Left forelimb (tissue), 1 donor: ENCODE measurements at places on chromosomes 2 and 18.

- no peak for DNase-seq
Measured at GRCh38 chr2:187775196-187775595, 221.0 kb upstream of the TFPI start.

GRCh38 chr2:167595839-167596471, 651.4 kb downstream of the STK39 start:
- no peak for DNase-seq

GRCh38 chr18:13211534-13211933, 7.0 kb upstream of the LDLRAD4 start:
- DNase-seq, result no peak

GRCh38 chr2:64394153-64394552, 59.8 kb upstream of the LGALSL start:
- DNase-seq, result no peak

DNA sequence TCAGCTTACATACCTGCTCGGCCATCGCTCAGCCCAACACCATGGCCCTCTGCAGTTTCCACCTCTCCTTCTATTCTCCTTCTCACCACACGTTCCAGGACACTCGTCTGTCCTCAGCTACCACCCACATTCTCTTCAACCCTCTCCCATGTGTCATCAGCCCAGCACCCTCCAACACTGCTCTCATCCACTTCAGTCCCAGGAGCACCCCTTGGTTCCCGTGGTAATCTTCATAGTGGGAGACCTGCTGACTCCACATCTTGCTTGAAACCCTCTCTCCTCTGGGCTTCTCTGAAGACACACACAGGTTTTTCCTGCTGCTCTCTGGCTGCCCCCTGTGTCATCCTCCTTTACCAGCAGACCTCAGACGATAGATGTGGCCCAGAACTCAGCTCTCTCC, 228.7 kb downstream of the GBX2 start:
- DNase-seq, result no peak

DNA sequence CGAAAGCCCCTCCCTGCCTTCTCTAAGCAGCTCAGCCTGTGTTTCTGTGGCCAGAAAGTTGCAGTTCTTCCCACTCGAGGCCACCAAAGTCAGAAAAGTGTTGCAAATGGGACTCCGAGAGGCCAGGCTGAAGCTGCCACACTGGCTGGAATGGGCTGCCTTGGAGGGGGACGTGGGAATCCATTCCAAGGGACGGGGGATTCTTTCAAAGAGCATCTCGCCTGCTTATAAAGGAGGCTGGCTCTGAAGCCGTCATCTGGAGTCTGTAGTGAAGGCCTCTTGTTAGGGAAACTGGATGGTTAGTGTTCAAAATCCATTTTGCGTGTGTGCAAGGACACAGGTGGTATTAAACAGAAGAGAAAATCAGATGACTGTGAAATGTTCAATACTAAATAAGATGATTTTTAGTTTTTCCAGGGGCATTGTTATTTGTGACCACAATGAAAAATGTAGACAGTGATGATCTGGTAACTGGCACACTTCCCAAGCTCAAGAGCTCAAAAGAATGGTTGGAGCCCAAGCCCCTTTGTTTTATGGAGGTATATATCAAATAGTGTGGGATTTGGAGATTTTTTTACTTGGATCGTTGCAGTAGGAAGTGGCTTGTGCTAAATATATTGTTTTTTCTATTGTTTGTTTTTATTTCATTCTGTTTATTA, 782 bp downstream of the FAM228B start:
- no peak for DNase-seq

- DNase-seq, result no peak
Measured at GRCh38 chr2:53235836-53236582, 531.6 kb upstream of the CHAC2 start.

- no peak for DNase-seq
Measured at GRCh38 chr2:203744091-203744490, 37.7 kb downstream of the CD28 start.

DNA sequence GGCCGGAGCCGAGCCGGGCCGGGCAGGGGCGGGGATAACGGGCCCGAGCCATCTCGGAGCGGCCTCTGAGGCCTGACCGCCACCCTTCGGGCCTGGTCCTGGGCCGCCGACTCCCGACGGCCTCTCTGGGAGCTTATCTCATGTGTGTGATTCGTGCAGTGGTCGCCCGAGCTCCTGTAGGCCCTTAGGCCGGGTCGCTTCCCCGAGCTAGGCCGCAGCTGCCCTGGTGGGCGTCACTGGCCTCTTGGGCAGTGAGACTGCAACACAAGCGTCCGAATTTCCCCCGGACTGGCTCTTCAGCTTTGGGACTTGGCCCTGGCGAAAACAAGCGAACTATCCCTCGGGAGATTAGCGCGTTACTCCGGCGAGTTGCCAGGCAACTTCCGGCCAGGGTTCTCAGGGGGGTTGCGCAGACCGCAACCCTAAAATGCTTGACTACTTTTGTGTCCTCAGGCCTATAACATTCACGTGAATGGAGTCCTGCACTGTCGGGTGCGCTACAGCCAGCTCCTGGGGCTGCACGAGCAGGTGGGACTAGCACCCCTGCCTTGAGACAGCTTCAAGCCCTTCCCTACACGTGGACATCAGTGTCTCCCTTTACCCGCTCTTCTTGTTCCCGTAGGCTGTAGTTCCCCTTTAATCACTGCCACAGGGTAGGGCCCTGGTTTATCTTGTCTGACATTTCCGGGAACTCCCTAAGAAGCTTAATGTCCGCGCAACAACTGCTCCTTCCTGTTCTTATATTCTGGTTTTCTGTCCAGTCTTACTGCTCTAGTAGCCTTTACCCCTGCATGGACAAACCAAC, 602 bp downstream of the SNX17 start:
- DNase-seq, result no peak

- DNase-seq, result peak; percentile 87
Measured at GRCh38 chr2:232633413-232634205, at the start of gene EFHD1. EFHD1 (plus strand) TSS chr2:232633604; CDS start chr2:232633705, 101 bp downstream.

DNA sequence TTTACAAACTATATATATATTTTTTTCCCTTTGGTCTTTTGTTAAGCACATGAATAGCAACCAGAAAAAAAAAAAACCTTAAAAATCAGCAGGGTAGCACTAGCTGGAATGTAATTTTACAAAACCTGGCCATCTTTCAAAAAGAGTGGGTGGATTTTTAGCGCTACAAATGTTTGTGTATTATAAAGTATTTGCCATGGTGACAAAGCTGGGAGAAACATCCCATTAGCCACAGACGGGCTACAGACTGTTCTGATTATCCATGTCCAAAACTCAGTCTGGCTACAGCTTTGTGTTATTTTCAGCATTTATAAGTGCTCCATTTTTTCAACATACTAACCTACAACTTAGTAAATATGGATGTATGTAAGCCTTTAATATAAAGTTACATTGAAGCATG, 249.5 kb upstream of the TANK start:
- no peak for DNase-seq

- peak; percentile 38 for DNase-seq
Measured at GRCh38 chr2:100274076-100274475, 48.2 kb downstream of the LONRF2 start.

GRCh38 chr2:68031542-68032160, 31.2 kb downstream of the C1D start:
- DNase-seq, result no peak

DNA sequence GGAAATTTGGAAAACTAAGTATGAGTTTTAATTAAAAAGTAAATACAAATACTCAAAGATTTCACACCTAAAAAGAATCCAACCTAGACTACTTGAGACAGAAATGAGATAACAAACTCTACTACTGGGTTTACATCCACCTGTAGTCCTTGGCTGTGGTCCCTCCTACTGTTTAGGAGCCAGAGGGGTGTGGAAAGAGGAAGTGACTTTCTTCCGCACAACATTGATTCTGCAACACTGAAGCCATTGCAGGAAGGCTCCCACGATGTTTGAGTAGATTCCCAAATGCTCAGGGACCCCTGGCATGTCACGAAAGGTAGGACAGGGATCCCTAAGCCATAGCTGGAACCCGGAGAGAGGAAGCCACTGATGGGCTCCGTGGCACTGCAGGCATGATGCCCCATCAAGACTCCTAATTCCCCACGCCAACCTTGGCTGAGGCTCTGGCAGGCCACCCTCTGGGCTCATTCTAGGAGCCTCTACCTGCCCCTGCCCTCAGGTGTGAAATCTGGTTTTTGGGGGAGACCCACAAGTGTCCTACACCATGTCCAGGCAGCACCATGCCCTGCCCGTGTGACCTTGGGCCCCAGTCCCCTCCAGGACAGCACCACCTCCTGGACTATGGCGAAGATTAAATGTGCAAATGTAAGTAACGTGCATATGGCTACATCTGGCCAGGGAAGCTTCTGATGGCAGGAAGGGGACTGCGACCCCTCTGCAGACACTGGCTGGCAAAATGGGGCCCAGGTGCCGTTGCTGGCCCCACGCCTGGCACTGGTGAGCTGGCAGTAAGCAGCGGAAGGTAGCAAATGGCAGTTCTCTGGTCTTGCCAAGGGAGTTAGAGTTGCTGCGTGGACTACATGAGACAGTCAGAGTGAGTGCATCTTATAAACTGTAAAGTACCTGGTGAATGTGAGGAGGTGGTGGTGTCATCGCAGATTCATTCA, 38.2 kb upstream of the MAL start:
- no peak for DNase-seq

DNA sequence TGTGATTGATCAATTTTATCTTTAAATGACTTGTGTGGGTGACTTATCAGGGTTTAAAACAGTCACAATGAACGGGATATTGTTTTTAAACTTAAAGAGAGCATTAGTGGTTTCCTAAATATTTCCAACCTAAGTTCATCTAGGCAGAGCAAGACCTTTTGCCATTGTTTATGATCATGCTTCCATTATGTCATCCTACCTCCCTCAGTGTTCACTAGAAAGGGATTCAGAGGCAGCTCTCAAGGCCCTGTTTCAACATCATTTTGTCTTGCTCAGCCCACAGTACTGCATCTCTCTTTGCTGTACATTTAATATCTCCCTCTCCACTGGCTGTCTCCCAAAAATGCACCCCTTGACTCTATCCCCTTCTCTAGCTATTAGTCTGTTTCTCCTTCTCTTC, 21.5 kb upstream of the PELI1 start:
- no peak for DNase-seq

GRCh38 chr2:210663631-210664089, 107.3 kb downstream of the CPS1 start:
- no peak for DNase-seq

- no peak for DNase-seq
Measured at GRCh38 chr2:85697096-85697495, 2.9 kb downstream of the GNLY start.

DNA sequence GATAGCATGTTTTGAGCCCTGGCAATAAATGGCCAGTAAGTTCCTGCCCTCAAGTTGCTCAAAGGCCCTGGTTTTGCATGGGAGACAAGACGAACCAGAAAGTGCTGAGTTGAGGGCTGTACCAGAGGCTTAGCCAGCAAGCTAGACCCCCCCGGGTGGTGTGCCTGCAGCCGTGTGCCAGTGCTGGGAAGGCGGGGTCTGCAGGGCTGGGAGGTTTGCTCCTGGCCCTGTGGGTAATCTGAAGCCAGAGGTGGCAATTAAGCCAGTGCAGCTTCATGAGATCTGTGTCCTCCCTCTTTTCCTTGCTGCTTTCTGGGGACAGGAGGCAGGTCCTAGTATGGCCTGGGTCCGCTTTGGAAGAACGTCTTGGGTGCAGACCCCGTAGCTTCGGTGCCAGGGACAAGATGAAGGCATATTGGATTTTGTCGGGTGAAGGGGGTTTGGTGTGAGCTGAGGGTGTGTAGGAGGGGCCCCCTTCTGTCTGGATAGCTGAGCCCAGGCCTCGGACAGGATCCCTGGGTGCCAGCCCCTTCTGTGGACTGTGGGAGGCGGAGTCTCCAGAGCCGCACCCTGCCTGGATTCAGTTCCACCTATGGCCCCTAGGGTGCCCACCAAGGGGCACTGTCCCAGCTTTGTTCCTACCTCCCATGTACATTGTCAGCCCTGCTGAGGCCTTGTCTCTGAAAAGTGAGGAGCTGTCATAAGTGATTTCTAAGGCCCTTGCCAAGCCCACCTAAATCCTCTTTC, 15.6 kb downstream of the ATOH8 start:
- DNase-seq, result no peak

- no peak for DNase-seq
Measured at GRCh38 chr2:27117995-27118524, 868 bp downstream of the CGREF1 start.

GRCh38 chr2:98806236-98806697, 75.3 kb upstream of the MGAT4A start:
- DNase-seq, result no peak

- no peak for DNase-seq
Measured at GRCh38 chr2:238903141-238903540, 55.3 kb downstream of the TWIST2 start.

- no peak for DNase-seq
Measured at GRCh38 chr2:68746408-68746807, 11.8 kb downstream of the ARHGAP25 start.

DNA sequence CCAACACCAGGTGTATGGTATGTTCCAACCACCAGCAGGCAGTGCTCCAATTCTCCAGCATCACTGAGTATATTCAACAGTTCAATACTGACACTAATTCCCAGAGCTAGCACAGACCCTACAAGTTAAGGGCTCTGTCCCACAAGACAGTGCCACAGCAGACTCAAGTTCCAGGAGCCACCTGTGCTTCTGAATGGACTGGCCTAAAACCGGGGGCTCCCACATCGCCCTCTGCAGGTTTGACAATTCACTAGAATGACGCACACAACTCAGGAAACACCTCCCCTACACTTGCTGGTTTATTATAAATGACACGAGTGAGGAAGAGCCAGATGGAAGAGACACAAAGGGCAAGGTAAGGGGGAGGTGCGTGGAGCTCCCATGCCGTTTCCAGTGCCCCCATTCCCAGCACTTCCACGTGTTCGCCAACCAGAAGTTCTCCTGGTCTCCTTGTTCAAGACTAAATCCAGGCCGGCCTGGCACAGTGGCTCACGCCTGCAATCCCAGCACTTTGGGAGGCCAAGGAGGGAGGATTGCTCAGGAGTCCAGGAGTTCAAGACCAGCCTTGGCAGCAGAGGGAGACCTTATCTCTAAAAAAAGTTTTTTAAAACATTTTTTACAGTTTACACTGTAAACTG, 12.2 kb upstream of the ATP6V1B1 start:
- peak; percentile 40 for DNase-seq

- no peak for DNase-seq
Measured at GRCh38 chr2:176446718-176447414, 177.6 kb downstream of the MTX2 start.

DNA sequence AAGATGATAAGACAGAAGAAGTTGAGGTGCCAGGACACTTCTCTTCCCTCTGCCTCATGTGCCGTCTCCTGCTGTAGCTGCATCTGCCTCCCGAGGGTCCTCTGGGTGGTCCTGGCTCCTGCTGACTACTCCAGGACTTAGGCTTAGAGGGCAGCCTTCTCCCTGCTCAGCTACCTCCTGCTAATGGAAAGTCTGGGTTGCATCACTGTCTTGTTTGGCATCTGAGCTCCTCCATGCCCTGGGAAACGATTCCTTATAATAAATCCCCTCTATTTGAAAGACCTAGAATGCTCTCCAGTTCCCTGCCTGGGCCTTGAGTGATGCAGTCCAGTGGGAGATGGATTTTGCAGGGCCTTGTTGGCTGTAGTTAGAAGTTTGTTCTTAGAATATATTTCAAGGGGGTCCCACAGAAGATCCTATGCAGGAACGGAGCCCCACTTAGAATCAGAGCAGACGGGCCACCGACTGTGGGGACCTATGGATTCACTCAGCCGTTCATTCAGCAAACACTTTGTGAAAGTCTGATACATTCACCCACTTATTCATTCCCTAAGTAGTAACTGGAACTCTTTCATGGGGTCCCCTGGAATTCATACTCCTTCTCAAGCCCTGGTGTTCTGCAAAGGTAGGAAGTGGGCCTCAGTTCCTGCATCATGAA, 269.8 kb upstream of the HDAC4 start:
- DNase-seq, result no peak

GRCh38 chr2:228916416-228917090, 354.5 kb downstream of the PID1 start:
- DNase-seq, result no peak
